ENCODE measurements at places on chromosomes 2 and 18. TPM values are rescaled to one million over a fixed set of nuclear protein-coding genes. Genes with fewer than 3 reads are reported as not detected.

Gene ILKAP
- total RNA-seq = 33.4 TPM

Gene EMILIN1
- total RNA-seq = 61.6 TPM

Gene TEKT4
- under 0.01 TPM for total RNA-seq

Gene AQP12B
- total RNA-seq = not detected

Gene BOLL
- 2.6 TPM for total RNA-seq

Gene REG3A
- not detected for total RNA-seq

Gene SP100
- 24.0 TPM for total RNA-seq

Gene MRO
- 3.1 TPM for total RNA-seq

Gene G6PC2
- total RNA-seq = 1.0 TPM

Gene DSG3
- total RNA-seq = not detected

Gene MOB4
- 25.1 TPM for total RNA-seq

Gene GRP
- total RNA-seq = not detected

Data from skeletal muscle tissue (tissue), 5 donors.